CD8-positive, alpha-beta memory T cell (primary cell): ENCODE measurements at places on chromosomes 3 and 15. TPM values are rescaled to one million over a fixed set of nuclear protein-coding genes. Genes with fewer than 3 reads are reported as not detected.
A peak's percentile ranks its signal among the peaks of the same experiment; 100 is the strongest.

KLHL40 gene
- not detected for total RNA-seq

SYNPR gene
- total RNA-seq = not detected

P2RY14 gene
- total RNA-seq = 0.84 TPM

SRGAP3 gene
- 0.84 TPM for total RNA-seq

SLC28A1 gene
- total RNA-seq = not detected

BOC gene
- not detected for total RNA-seq

DLEC1 gene
- total RNA-seq = 1.0 TPM

RGMA gene
- total RNA-seq = 0.20 TPM

TRAIP gene
- 21.9 TPM for total RNA-seq

LAMB2 gene
- total RNA-seq = 0.77 TPM

TM4SF18 gene
- total RNA-seq = not detected

ZSCAN29 gene
- total RNA-seq = 25.3 TPM

- peak overlapping the region; percentile 90 for H3K4me3 ChIP-seq
- peak overlapping the region; percentile 99 for H3K27ac ChIP-seq
- DNase-seq = peak; percentile 94
- no peaks in the 10 kb centered on the region for H3K27me3 ChIP-seq
Observed at GRCh38 chr3:101676216-101676764, 642 bp downstream of the ZBTB11 start.

GRCh38 chr3:81485444-81485865 lies 276.0 kb downstream of the GBE1 start:
- no peak overlapping the region for H3K27ac ChIP-seq
- H3K4me3 ChIP-seq = no peak overlapping the region
- no peaks in the 10 kb centered on the region for H3K36me3 ChIP-seq
- no peak for DNase-seq
- no peaks in the 10 kb centered on the region for H3K27me3 ChIP-seq
- H3K4me1 ChIP-seq = no peaks in the 10 kb centered on the region

DNA sequence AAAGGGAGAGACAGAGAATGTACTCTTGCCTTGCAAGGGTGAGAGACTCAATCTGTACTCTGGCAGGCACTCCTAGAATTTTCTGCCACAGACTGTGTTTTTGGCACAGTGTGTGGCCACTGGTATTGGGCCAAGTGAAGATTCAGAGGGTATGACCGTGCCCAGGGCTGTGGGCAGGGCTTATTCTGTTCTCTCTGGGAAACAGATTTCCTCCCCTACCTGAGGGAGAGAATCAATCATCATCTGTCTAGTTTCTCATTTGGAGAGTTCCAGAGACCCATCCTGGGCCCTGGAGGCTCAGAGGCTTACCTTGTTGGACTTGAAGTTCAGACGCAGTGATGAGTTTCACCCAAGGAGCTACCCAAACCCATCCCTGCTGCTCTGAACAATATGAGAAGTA lies 28.2 kb downstream of the CSTA start:
- H3K36me3 ChIP-seq = no peaks in the 10 kb centered on the region
- DNase-seq = no peak
- no peak overlapping the region for H3K27ac ChIP-seq
- no peak overlapping the region for H3K4me3 ChIP-seq

- H3K36me3 ChIP-seq = no peaks in the 10 kb centered on the region
- no peak overlapping the region for H3K4me3 ChIP-seq
- no peak overlapping the region for H3K27ac ChIP-seq
- no peaks in the 10 kb centered on the region for H3K27me3 ChIP-seq
- no peak for DNase-seq
Observed at GRCh38 chr3:164416491-164417222, 661.6 kb downstream of the SI start.

- no peak for DNase-seq
- H3K4me3 ChIP-seq = no peak overlapping the region
- no peaks in the 10 kb centered on the region for H3K27me3 ChIP-seq
- no peak overlapping the region for H3K27ac ChIP-seq
- H3K36me3 ChIP-seq = no peaks in the 10 kb centered on the region
- H3K4me1 ChIP-seq = no peaks in the 10 kb centered on the region
Observed at GRCh38 chr3:174957081-174957480, 97.9 kb downstream of the NAALADL2 start.

- H3K36me3 ChIP-seq = no peaks in the 10 kb centered on the region
- H3K27me3 ChIP-seq = no peaks in the 10 kb centered on the region
- H3K4me1 ChIP-seq = no peaks in the 10 kb centered on the region
- H3K27ac ChIP-seq = no peak overlapping the region
- no peak for DNase-seq
Observed at GRCh38 chr3:11507719-11508118, 136.0 kb downstream of the VGLL4 start.

GRCh38 chr15:46222826-46223225 lies 588.0 kb downstream of the SQOR start:
- H3K36me3 ChIP-seq = no peaks in the 10 kb centered on the region
- no peak overlapping the region for H3K27ac ChIP-seq
- no peaks in the 10 kb centered on the region for H3K27me3 ChIP-seq
- H3K4me1 ChIP-seq = no peaks in the 10 kb centered on the region
- no peak for DNase-seq
- no peak overlapping the region for H3K4me3 ChIP-seq

DNA sequence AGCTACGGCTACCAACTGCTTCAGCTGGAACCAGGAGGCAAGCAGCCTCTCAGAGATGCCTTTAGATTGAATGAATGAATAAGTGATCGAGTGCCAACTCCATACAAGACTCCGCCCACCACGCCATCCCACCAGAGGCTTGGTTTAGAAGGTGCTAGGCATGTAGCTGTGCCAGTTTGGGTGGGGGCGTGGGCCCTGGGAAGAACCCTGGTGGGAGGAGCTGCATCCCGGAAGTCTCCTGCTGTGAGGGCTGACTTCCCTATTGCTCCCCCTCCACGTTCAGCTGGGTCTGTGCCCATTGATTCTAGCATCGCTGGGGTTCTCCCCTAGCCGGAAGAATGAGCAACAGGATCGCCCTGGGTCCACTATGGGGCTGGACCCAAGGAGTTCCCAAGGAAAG lies 20.9 kb downstream of the LINGO1 start:
- no peaks in the 10 kb centered on the region for H3K36me3 ChIP-seq
- DNase-seq = no peak
- no peak overlapping the region for H3K27ac ChIP-seq
- H3K27me3 ChIP-seq = no peaks in the 10 kb centered on the region
- H3K4me1 ChIP-seq = no peaks in the 10 kb centered on the region

- H3K36me3 ChIP-seq = no peaks in the 10 kb centered on the region
- H3K27ac ChIP-seq = no peak overlapping the region
- H3K4me3 ChIP-seq = no peak overlapping the region
- no peaks in the 10 kb centered on the region for H3K27me3 ChIP-seq
- no peak for DNase-seq
Observed at GRCh38 chr3:181630853-181631252, 80.9 kb upstream of the SOX2 start.

DNA sequence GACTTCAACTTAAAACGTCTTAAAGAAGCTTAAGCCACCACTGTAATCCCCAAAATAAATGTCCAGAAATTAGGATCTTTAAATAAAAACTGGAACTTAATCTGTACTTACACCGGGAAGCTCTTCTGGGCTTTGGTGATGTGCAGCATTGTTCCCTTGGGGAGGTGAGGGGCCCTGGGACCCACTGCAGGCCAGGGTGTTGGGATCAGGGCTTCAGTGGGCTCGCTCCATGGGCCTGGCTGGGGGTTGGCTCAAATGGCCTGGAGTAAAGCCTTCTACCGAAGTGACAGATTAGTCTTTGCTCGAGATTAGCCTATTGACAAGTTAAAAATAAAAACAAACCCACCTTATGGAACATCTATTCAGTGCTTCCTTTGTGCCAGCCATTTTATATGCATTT lies 6.1 kb upstream of the RNU6-1 start:
- no peak for DNase-seq
- no peaks in the 10 kb centered on the region for H3K27me3 ChIP-seq
- H3K27ac ChIP-seq = no peak overlapping the region
- H3K4me1 ChIP-seq = peaks cover 6% of the 10 kb centered on the region

- no peak for DNase-seq
- no peaks in the 10 kb centered on the region for H3K4me1 ChIP-seq
- H3K27me3 ChIP-seq = no peaks in the 10 kb centered on the region
- no peak overlapping the region for H3K4me3 ChIP-seq
Observed at GRCh38 chr15:69697916-69698315, 245.3 kb downstream of the RPLP1 start.

DNA sequence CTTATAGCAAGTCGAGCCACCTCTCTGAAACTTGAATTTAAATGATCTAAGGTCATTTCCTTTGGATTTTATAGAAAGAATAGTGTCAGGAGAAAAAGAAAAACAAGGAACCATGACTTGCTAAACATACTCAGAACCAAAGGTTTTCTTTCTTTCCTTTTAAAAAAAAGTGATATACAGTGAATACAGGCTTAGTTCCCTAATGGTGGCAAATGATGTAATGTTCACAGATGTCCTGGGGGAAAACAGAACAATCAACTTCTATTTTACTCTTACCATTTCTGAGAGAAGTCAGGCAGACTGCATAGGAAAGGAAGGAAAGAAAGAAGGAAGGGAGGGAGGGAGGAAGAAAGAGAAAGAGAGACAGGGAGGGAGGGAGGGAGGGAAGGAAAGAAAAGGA lies 56.5 kb downstream of the ST6GAL1 start:
- H3K27me3 ChIP-seq = no peaks in the 10 kb centered on the region
- DNase-seq = no peak
- no peak overlapping the region for H3K4me3 ChIP-seq
- no peaks in the 10 kb centered on the region for H3K4me1 ChIP-seq
- H3K27ac ChIP-seq = no peak overlapping the region

DNA sequence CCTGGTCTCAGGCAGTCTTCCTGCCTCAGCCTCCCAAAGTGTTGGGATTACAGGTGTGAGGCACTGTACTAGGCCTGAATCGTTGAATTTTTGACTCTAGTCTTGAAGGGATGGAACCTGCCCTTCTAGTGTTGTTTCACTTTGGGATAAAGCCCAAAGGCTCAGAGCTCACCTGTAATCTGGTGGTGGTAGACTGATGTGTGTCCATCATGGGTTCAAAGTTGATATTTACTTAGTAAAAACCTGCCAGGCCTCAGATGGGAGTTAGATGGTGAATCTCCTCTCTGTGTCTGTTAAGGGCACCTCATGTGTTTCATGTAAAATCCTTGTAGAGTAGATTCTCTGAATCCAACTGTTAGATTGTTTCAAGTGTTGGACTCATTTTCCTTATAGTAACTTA lies 41.1 kb downstream of the FNDC3B start:
- H3K36me3 ChIP-seq = no peaks in the 10 kb centered on the region
- no peaks in the 10 kb centered on the region for H3K27me3 ChIP-seq
- no peaks in the 10 kb centered on the region for H3K4me1 ChIP-seq
- no peak overlapping the region for H3K4me3 ChIP-seq
- DNase-seq = no peak

DNA sequence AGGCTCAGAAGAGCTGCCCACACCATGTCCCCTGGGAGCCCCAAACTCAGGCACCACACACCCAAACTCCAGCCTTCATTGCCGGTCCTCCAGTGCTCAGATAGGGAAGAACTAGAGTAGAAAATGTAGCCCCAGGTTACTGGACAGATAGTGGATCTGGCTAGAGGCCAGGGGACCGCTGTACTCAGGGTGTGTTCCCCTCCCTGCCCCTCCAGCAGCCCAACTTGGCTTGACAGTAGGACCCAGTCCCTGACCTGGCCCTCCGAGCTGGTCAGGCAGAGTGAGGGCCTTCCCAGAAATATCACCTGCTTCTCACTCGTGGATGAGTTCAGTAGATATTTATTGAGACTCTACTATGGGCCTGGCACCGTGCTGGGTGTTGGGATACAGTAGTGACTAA lies 100.0 kb downstream of the CORO2B start:
- DNase-seq = no peak
- H3K36me3 ChIP-seq = no peaks in the 10 kb centered on the region
- no peak overlapping the region for H3K4me3 ChIP-seq
- no peak overlapping the region for H3K27ac ChIP-seq
- no peaks in the 10 kb centered on the region for H3K27me3 ChIP-seq

DNA sequence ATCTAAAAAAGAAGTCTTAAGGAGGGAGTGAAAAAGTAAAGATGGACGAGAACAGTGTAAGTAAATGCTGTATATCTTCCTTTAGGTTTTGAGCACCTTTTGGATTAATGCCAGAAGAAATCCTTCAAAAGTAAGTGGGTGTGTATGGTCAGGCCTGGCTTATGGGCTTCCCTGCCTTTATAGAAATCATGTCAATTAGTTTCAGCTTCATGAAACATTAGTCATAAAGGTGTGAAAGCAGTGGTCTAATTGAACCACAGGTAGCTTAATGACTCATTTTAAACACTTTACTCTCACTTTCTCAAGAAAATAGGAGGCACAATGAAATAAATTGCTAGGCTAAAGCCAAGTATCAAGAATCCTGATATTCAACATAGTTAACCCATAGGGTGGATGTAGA lies 467.4 kb upstream of the DPPA4 start:
- H3K27me3 ChIP-seq = no peaks in the 10 kb centered on the region
- no peak for DNase-seq
- peaks cover 52% of the 10 kb centered on the region for H3K4me1 ChIP-seq

GRCh38 chr15:75599401-75599800 lies 20.3 kb upstream of the PTPN9 start:
- no peak overlapping the region for H3K4me3 ChIP-seq
- DNase-seq = no peak
- peaks cover 31% of the 10 kb centered on the region for H3K36me3 ChIP-seq
- no peaks in the 10 kb centered on the region for H3K27me3 ChIP-seq
- peaks cover 14% of the 10 kb centered on the region for H3K4me1 ChIP-seq
- H3K27ac ChIP-seq = no peak overlapping the region

DNA sequence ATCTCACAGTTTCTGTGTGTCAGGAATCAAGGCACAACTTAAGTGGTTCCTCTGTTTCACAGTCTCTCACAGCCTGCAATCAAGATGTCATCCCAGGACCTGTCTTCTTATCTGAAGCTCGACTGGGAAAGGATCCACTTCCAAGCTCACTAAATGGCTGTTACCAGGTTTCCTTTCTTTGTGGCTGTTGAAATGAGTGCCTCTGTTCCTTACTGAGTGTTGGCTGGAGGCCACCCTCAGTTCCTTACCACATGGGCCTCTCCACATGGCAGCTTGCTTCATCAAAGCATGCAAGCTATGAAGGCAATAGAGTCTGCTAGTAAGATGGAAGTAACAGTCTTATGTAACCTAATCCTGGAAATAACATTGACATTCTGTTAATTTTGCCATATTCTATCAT lies 174.0 kb downstream of the ERC2 start:
- H3K4me1 ChIP-seq = no peaks in the 10 kb centered on the region
- no peak for DNase-seq
- no peak overlapping the region for H3K27ac ChIP-seq
- no peak overlapping the region for H3K4me3 ChIP-seq

GRCh38 chr3:171801738-171802589 lies 8.3 kb downstream of the PLD1 start:
- H3K4me1 ChIP-seq = no peaks in the 10 kb centered on the region
- no peak for DNase-seq
- H3K27me3 ChIP-seq = no peaks in the 10 kb centered on the region

GRCh38 chr15:76328958-76329357 lies 7.6 kb upstream of the ISL2 start:
- H3K36me3 ChIP-seq = no peaks in the 10 kb centered on the region
- DNase-seq = no peak
- no peaks in the 10 kb centered on the region for H3K4me1 ChIP-seq

GRCh38 chr15:77112838-77113504 lies 42.1 kb upstream of the TSPAN3 start:
- H3K27me3 ChIP-seq = no peaks in the 10 kb centered on the region
- H3K4me1 ChIP-seq = no peaks in the 10 kb centered on the region
- no peak for DNase-seq

- peaks cover 18% of the 10 kb centered on the region for H3K4me1 ChIP-seq
- H3K27ac ChIP-seq = no peak overlapping the region
Observed at GRCh38 chr15:52673734-52674133, 5.5 kb downstream of the ATOSA start.

- no peak overlapping the region for H3K27ac ChIP-seq
- no peak overlapping the region for H3K4me3 ChIP-seq
- no peak for DNase-seq
- no peaks in the 10 kb centered on the region for H3K27me3 ChIP-seq
- no peaks in the 10 kb centered on the region for H3K36me3 ChIP-seq
- peaks cover 57% of the 10 kb centered on the region for H3K4me1 ChIP-seq
Observed at GRCh38 chr3:16378415-16378814, 113.4 kb downstream of the OXNAD1 start.
